GM23248 (cell line): ENCODE measurements at places on chromosomes 7 and 10.

DNA sequence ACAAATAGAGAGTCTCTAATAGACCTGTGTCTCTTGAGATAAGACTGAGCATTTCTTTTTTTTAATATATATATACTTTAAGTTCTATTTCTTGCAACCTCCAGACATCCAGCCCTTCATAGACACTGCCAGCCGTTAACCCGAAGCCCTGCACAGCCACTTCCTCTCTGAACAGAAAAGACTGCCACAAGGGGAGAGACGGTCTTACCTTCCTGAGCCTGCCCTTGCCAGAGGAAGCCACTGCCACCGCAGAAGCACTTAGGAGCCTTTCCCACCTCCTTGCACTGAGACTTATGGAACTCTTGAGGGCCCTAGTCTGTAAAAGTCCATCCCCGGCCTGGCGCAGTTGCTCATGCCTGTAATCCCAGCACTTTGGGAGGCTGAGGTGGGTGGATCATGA, 31.8 kb upstream of the PRSS1 start:
- DNase-seq = no peak

DNA sequence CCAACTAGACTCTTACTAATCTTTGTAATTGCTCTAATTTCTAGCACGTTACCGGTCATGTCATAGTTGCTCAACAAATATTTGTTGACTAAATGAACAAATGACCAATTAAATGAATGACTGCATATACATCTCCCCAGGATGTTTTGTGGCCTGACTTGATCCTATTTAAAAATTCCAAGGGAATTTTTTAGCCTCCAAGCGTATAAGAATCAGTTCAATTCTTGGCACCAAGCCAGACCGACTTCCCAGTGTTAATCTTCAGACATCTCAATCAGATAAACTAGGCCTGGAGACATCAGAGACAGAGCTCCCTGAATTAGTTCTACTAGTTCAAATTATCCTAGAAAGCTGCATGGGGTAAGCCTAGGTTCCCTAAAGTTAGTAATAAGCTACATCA, 96.0 kb downstream of the GSAP start:
- DNase-seq = no peak

GRCh38 chr10:13672548-13672947, 85.8 kb downstream of the PRPF18 start:
- DNase-seq = no peak

DNA sequence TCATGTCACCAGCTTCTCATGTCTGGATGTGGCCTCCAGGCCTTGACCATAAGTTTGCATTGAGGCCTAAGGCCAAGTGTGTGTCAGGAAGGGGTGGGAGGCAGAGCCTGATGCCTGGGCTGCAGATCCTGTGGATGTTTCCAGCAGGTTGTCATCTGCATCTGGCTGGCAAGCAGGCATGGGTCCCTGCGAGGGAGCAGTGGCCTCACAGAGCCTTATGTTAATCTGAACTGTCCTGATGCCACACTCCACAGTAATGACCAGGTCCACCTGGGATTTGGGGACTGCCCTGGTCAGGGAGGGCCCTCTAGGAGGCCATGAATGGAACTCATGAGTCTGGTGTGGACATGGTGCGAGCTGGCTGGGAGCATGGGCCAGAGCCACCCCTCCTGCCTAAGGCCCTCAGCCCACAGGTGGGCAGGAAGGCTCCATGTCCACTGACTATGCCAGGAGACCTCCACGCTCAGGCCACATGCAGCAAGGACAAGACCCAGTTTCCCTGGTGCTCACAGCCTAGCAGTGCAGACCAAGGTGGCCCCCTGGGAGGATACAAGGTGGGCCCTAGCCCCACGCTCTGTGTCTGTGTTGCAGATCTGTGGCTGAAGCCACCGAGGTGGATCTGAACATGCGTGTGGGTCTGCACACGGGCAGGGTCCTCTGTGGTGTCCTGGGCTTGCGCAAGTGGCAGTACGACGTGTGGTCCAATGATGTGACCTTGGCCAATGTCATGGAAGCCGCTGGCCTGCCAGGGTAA, 83.1 kb downstream of the ADCY1 start:
- no peak for DNase-seq

DNA sequence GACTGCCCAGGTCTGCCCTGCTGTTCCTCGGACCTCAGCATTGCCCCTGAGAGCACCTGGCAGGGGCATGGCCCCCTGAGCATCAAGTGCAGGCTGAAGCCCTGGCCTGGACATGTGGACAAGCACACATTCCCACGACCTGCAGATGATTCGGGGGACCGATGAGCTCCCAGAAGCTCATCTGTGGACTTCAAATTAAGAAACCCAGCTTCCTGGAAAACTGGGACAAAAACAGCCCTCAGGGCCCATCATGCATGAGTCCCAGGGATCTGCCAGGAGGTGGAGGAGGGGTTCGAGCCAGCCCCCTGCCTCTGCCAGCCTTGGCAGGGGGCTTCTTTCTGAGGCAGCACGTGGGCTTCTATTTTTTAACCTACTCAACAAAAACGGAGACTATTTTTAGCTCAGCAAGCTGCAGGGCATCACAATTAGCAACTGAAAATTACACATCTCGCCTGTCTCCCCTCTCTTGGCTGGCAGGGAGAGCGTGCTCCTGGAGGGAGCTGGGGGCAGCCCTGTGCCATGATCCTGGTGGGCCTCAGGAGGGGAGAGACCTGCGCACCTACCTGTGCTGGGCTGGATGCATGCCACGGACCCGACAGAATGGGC, 51.8 kb downstream of the RASGEF1A start:
- no peak for DNase-seq

- peak; percentile 55 for DNase-seq
Observed at GRCh38 chr10:50604809-50605208, 18.9 kb downstream of the SGMS1 start.

GRCh38 chr10:80617807-80618206, 80.1 kb downstream of the SH2D4B start:
- DNase-seq = no peak

GRCh38 chr10:30043476-30044270, 15.7 kb downstream of the JCAD start:
- DNase-seq = no peak

GRCh38 chr7:20172736-20173334, 44.3 kb downstream of the MACC1 start:
- DNase-seq = peak; percentile 68

- no peak for DNase-seq
Observed at GRCh38 chr7:113394856-113395255, 276.5 kb upstream of the SMIM30 start.

- DNase-seq = no peak
Observed at GRCh38 chr10:117972168-117972837, 74.4 kb downstream of the RAB11FIP2 start.

- peak; percentile 50 for DNase-seq
Observed at GRCh38 chr10:77888356-77888703, 38.2 kb downstream of the DLG5 start.

- DNase-seq = peak; percentile 55
Observed at GRCh38 chr7:156950381-156950858, 908 bp downstream of the NOM1 start.

GRCh38 chr7:132996581-132997242, 85.2 kb downstream of the CHCHD3 start:
- no peak for DNase-seq
